ENCODE measurements at places on chromosomes 2 and 18.

DNA sequence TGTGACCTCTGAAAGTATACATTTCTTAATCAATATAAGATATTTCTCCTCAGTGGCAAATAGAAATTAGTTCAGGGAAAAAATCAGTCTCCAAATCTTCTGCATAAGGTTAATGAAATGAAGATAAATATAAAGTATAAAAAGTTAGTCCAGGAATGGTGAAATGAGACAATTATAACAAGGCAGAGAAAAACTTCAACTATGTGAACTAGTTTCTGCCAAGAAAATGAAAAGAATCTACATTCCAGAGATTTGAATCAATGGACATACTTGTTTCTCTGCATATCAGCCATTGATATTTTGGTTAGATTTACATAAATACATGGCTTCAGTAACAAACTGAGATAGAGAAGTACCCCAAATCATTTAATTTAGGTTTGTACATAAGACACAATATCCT lies 249.0 kb downstream of the EXOC6B start:
- DNase-seq: no peak

GRCh38 chr2:13114391-13114790 lies 397.7 kb downstream of the TRIB2 start:
- no peak for DNase-seq

DNA sequence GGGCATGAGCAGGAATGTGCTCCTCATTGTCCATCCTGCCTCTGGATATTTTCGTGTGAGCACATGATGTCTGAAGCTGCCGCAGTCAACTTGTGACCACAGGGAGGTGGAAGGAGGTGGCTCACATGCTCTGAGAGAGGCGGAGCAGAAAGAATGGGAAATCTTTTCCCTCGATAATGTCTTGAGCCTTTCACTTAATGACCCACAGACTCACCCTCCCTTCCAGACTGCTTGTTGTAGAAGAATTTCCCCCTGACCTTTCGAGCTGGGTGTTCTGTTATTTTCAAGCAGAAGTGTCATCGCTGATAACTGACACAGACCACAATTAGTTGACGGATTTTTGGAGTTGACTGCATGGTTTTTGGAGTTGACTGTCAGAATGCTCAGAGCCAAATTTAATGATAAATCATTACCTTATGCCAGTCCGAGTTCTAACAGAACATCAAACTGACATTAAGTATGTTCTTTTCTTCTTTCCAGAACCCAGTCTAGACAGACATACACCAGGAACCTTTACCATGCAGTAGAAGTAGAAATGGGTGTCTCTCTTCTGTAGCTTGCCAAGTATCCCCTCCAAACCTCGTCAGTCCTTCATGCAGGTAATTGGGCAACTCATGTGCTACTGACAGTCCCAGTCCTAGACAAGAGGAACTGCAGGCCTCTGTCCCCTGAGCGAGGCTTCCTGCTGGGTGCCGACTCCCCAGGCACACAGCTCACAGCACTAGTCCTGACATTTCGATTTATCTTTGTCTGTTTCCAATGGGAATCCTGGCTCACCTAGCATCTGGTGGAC lies 29.4 kb upstream of the RTTN start:
- no peak for DNase-seq

DNA sequence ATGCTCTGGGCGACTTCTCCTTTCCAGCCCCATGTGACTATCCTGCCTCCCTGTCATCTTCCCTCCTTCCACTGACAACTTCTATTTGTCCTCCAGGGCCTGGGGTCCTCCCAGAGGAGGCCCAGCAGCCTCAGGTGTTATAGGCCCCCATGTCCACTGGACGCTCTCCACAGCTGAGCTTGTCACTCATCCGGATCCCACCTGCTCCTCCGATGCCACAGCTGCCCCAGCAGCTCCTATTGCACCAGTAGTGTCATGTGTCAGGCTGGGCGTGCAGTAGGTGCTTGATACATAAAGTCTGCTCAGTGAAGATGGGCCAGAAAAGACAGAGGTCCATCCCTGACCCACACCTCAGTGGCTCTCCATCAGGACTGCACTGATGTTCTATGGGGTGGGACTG lies 305.7 kb upstream of the MYT1L start:
- DNase-seq: no peak

DNA sequence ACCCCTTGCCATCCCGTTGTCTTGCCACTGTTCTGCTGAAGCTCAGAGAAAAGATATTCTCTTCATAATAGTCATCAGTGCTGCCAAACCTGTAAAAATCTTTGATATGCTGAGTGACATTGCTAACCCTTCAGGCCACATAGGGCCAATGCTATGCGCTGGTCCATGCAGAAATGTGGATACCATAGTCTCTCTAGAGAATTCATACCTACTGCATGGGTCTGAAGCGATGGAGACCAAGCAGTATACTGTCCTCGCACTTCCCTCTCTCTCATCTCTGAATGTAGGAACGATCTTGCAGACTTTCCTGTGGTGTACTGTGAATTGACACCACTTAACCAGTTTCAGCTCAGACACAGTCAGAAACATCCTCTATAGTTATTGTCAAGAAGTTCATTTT lies 17.9 kb upstream of the ANKRD44 start:
- DNase-seq: no peak

GRCh38 chr2:237312021-237312755 lies 101.8 kb downstream of the COL6A3 start:
- DNase-seq: no peak

DNA sequence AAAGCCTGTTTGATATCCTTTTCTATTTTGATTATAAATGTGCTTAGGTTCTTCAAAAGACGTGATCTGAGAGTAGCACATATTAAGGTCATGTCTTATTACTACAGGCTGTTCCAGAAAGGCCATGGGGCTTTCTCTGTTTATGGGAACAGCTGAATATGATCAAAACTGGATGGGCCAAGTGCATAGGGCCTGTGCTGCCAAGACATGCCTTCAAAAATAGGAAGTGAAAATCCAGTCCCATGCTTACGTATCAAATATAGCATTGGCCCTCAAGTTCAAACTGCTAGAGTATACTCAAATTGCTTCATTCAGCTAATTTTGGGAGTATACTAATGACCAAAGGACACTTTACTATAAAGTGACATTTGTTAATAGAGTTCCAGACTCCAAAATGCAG lies 24.1 kb downstream of the SLC25A52 start:
- DNase-seq: no peak

GRCh38 chr2:643334-643733 lies 33.9 kb downstream of the TMEM18 start:
- no peak for DNase-seq

GRCh38 chr2:72220170-72220569 lies 72.5 kb upstream of the CYP26B1 start:
- no peak for DNase-seq

DNA sequence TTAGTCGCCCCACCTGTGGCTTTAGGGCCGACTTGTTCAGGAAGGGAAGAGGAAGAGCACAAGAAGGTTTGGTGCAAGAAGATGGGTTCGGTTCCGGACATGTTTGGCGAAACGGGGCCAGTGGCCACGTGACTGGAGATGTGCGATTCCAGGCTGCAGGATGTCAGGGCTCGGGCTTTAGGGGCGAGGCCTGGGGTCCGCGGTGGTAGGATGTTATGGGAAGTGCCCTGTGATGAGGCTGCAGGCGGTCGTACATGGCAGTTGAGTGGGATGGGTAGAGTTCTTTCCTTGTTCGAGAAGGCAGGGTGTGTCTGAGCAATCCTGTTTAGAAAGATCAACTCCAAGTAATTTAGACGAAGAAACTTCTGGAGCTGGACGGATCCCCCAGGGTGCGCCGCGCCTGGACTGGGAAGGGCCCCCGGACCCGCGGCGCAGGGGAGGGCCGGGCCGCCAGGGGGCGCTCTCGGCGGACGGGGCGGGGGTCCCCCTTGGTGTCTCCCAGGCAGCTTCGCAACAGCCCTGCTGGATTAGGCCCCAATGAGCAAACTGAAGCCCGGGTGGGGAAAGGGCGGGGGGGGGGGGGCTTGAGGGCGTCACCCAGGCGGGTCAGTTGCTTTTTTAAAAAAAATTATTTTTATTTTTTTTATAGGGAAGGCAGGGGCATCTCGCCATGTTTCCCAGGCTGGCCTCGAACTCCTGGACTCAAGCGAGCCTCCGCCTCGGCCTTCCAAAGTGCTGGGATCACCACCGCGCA lies 17.2 kb upstream of the SDC1 start:
- DNase-seq: no peak
